Vagina (tissue), 2 donors: ENCODE measurements at places on chromosomes 1 and 21.

DNA sequence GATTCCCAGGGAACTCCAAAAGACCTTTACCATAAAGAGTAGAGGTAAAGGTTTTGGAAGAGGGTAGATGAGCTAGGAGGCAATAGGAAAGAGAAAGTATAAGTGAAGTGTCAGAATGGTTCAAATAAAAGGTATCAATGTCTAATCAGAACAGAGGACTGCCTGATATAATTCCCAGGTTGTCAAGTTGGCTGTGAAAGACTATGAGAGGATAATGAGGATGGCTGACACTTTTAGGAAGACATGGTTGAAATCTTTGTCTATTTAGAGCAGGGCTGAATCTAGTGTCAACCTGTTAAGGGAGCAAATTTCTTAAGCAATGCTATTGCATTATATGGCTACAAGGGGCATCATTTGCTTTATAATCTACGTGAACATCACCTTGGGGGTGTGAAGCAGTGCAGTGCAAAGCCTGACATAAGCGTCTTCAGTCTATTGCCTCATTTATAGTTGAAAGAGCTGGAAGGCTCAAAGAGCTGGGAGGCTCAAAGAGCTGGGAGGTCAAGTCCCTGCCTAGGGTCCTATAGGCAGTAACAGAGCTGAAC, 308.3 kb upstream of the DEPDC1 start:
- DNase-seq = no peak
- H3K27ac ChIP-seq = no peak overlapping the region
- H3K27me3 ChIP-seq = no peaks in the 10 kb centered on the region

- DNase-seq = no peak
- H3K36me3 ChIP-seq = peaks cover 18% of the 10 kb centered on the region
- no peak overlapping the region for H3K4me3 ChIP-seq
- H3K27ac ChIP-seq = no peak overlapping the region
- no peaks in the 10 kb centered on the region for H3K27me3 ChIP-seq
These were observed 75.2 kb upstream of the NEK2 start for GRCh38 chr1:211750599-211750998.

DNA sequence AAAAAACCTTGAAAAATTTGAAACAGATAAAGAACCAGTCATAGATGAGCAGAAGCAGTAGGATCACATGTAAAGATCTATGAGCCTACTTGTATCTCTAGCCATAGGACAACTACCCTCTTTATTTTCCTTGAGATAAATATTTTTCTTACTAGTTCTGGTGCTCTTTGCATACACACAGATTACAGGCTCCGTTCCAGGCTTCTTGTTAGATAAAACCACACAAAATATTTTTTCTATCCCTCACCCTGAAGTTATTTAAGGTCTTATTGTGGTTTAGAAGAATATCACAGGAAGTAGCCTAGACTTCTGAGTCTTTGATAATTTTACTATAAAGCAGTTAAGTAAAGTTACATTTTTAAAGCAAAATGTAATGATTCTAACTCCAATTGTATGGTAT, 512.2 kb downstream of the NEGR1 start:
- no peak for DNase-seq
- H3K4me1 ChIP-seq = no peaks in the 10 kb centered on the region
- no peak overlapping the region for H3K27ac ChIP-seq

- H3K27me3 ChIP-seq = no peaks in the 10 kb centered on the region
- no peak overlapping the region for H3K27ac ChIP-seq
- no peaks in the 10 kb centered on the region for H3K36me3 ChIP-seq
These were observed 26.6 kb downstream of the CAPZA1 start for GRCh38 chr1:112646225-112646624.

- no peaks in the 10 kb centered on the region for H3K27me3 ChIP-seq
- no peak overlapping the region for H3K4me3 ChIP-seq
- peak overlapping the region; percentile 82 for H3K27ac ChIP-seq
- DNase-seq = no peak
These were observed 24.9 kb downstream of the HSPG2 start for GRCh38 chr1:21912038-21912758.

- no peak for DNase-seq
- H3K27ac ChIP-seq = no peak overlapping the region
- no peaks in the 10 kb centered on the region for H3K36me3 ChIP-seq
- no peaks in the 10 kb centered on the region for H3K27me3 ChIP-seq
These were observed 54.4 kb upstream of the FAM89A start for GRCh38 chr1:231094421-231094820.

DNA sequence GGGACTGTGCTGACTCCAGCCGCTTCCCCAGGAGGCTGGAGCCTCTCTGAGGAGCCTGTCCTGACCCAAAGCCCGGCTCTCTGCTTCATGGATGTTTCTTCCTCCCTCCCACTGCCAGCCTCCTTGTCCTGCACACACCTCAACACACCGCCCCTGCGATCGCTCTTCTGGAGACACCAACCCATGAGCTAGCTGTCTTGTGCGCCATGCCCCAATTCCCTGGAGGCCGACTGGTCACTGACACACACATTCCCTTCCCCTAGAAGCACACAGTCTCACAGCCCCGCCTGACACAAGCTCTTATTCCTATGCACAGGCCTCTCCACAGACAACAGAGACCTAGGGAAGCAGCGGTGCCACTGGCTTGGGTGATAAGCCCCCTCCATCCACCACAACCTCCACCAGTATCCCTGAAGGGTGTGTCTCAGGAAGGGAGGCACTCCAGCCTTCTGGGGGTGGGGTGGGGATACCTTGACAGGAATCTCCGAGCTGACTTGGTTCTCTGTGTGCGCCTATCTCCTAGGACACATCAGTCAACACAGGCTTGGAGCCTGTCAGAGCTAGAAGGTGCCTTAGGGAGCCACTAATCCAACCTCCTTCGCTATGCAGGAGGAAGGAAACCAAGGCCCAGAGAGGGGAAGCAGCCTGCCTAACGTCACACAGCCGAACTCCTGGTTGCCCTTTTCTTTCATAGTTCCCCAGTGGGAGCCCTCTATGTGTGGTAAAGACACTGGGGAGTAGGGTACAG, 31.1 kb downstream of the AHDC1 start:
- H3K4me3 ChIP-seq = no peak overlapping the region
- H3K27me3 ChIP-seq = no peaks in the 10 kb centered on the region
- H3K27ac ChIP-seq = peak overlapping the region; percentile 96
- DNase-seq = no peak

GRCh38 chr1:178947677-178947981, 76.8 kb upstream of the ANGPTL1 start:
- no peak overlapping the region for H3K27ac ChIP-seq
- H3K36me3 ChIP-seq = no peaks in the 10 kb centered on the region
- DNase-seq = peak; percentile 22
- H3K4me1 ChIP-seq = peaks cover 13% of the 10 kb centered on the region

DNA sequence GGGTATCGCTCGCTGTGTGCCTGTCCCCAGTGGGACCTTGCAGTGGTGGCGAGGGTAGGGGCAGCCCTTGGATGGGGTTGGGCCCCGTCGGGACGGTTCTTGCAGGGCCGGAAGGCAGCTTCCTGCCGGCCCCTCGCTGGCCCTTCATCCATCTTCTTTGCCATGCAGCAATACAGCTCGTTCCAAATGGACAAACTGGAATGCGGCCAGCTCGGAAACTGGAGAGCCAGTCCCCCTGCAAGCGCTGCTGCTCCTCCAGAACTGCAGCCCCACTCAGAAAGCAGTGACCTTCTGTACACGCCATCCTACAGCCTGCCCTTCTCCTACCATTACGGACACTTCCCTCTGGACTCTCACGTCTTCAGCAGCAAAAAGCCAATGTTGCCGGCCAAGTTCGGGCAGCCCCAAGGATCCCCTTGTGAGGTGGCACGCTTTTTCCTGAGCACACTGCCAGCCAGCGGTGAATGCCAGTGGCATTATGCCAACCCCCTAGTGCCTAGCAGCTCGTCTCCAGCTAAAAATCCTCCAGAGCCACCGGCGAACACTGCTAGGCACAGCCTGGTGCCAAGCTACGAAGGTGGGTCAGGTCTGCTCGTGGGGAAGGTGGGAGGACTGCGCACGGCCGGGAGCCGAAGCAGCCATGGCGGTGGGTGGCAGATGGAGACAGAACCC, 45.8 kb downstream of the SIM2 start:
- H3K36me3 ChIP-seq = no peaks in the 10 kb centered on the region
- H3K27me3 ChIP-seq = no peaks in the 10 kb centered on the region
- H3K4me3 ChIP-seq = no peak overlapping the region
- no peak overlapping the region for H3K27ac ChIP-seq

- no peak overlapping the region for H3K27ac ChIP-seq
- H3K36me3 ChIP-seq = no peaks in the 10 kb centered on the region
- H3K4me3 ChIP-seq = no peak overlapping the region
- H3K27me3 ChIP-seq = no peaks in the 10 kb centered on the region
- peaks cover 14% of the 10 kb centered on the region for H3K4me1 ChIP-seq
- DNase-seq = no peak
These were observed 50.6 kb downstream of the RAB3GAP2 start for GRCh38 chr1:220221670-220222069.

- no peaks in the 10 kb centered on the region for H3K36me3 ChIP-seq
- H3K4me1 ChIP-seq = peaks cover 7% of the 10 kb centered on the region
- H3K27ac ChIP-seq = no peak overlapping the region
- H3K27me3 ChIP-seq = no peaks in the 10 kb centered on the region
These were observed 20.5 kb downstream of the WNT2B start for GRCh38 chr1:112529301-112529700.

DNA sequence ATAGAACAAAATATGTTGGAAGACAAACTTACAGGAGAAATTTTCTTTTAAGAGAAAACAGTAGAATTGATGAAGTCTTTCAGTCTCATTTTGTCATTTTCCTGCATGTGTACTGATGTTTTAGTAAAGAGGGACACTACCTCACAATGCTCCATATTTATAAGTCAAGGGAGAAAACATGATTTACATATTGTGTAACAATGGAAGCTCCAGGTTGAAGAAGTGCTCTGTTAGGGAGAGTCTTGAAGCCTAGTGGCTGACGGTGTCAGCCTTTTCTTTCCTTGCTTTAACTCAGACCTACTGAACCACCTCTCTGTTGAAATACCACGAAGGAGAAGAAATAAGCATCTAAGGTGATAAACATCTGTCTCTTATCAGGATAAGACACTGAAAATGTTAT, 75.0 kb downstream of the C4BPA start:
- no peaks in the 10 kb centered on the region for H3K27me3 ChIP-seq
- DNase-seq = no peak
- H3K27ac ChIP-seq = no peak overlapping the region
- H3K4me3 ChIP-seq = no peak overlapping the region
- H3K36me3 ChIP-seq = no peaks in the 10 kb centered on the region

GRCh38 chr21:25329227-25329825, 278.0 kb downstream of the MRPL39 start:
- no peaks in the 10 kb centered on the region for H3K27me3 ChIP-seq
- DNase-seq = no peak
- H3K4me3 ChIP-seq = no peak overlapping the region
- no peaks in the 10 kb centered on the region for H3K36me3 ChIP-seq
- H3K4me1 ChIP-seq = no peaks in the 10 kb centered on the region
- no peak overlapping the region for H3K27ac ChIP-seq

DNA sequence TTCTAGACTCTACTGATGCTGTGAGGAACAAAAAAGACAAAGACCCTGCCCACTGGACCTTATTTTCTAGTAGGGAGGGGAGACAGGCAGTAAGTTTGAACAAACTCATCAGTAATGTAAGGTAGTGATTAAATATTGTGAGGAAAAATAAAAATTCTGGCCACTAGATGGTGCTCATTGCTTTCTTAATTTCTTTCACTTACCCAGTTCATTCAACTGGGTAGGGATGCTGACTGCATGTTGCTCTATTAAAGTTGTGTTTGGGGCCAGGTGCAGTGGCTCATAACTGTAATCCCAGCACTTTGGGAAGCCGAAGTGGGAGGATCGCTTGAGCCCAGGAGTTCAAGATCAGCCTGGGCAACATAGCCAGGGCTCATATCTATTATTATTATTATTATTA, 6.3 kb upstream of the KYAT3 start:
- H3K4me3 ChIP-seq = no peak overlapping the region
- no peaks in the 10 kb centered on the region for H3K36me3 ChIP-seq
- H3K4me1 ChIP-seq = peaks cover 3% of the 10 kb centered on the region
- no peaks in the 10 kb centered on the region for H3K27me3 ChIP-seq
- DNase-seq = no peak

DNA sequence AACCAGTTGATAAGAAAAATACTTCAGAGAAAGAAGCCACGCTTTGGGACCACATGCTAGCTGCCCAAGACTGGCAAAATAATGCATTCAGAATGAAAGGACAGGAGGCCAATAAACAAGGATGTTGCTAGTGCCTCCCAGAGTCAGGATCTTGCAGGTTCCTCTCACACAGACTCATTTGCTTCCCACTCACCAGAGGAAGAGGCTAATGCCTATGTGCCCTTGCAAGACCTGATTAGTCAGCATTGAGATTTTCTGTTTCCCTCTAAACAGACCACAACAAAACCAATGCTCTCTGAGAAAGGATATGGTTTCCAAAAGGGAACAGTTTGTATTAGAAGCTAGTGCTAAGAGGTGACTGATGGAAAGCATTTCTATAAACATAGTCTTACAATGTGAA, 85.7 kb downstream of the NRDC start:
- H3K27me3 ChIP-seq = no peaks in the 10 kb centered on the region
- peaks cover 69% of the 10 kb centered on the region for H3K36me3 ChIP-seq
- H3K4me3 ChIP-seq = no peak overlapping the region
- no peaks in the 10 kb centered on the region for H3K4me1 ChIP-seq
- H3K27ac ChIP-seq = no peak overlapping the region
- DNase-seq = no peak

DNA sequence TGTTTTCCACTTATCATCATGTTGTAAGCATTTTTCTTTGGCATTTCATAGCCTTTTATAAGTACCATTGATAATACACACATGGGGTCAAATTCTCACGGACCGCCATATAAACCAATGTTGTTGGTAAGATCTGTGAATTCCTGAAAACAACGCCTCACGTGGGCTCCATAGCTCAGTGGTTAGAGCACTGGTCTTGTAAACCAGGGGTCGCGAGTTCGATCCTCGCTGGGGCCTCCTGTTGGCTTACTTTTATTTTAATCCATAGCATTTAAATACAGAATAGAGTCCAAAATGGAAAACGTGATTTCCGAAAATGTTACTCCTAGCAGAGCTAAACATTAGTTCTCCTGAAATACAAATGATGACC, 83.1 kb downstream of the HHIPL2 start:
- no peak for DNase-seq
- H3K27ac ChIP-seq = peak overlapping the region; percentile 77
- H3K4me1 ChIP-seq = peaks cover 8% of the 10 kb centered on the region
- H3K4me3 ChIP-seq = peak overlapping the region; percentile 62
- no peaks in the 10 kb centered on the region for H3K36me3 ChIP-seq

DNA sequence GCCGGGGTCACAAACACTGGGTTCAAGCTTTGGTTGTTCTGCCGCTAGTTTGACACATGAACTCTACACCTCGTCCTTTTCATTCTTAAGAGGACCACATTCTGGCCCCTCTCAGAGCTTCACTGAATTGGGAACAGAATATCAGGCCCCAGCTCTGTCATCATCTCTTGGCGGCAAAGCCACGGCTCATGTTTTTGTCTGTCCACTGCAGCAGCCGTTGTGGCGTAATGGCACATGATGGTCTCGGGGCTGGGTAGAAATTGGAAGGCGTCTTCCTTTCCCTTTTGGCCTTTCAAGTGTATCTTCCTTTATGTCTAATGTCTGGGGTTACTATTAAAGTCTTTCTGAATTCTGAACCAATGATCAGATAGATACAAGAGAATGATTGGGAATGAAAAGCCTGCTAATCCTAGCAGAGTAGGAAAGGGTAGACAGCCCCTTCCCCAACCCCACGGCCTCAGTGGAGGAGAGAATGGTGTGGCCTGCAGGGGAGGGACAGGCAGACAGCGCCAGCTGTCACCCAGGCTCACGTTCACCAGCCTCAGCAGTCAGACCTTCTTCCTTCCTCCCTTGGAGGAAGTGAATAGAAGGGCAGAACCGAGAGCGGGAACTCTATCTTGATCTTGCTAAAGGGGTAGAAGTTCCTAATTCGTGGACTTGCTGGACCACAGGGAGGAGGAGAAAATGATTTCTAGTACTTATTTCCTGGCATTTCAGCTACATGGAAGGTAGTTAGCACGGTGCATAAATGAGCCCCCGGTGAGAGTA, 498.1 kb downstream of the KIF26B start:
- H3K27ac ChIP-seq = no peak overlapping the region
- H3K4me3 ChIP-seq = no peak overlapping the region
- no peaks in the 10 kb centered on the region for H3K36me3 ChIP-seq
- H3K4me1 ChIP-seq = no peaks in the 10 kb centered on the region
- DNase-seq = no peak
